Memory B cell (primary cell): ENCODE measurements at places on chromosomes 6 and 20.

- no peak overlapping the region for H3K4me3 ChIP-seq
- H3K27me3 ChIP-seq: no peaks in the 10 kb centered on the region
- no peak overlapping the region for H3K27ac ChIP-seq
Measured at GRCh38 chr6:31472259-31472658, 25.7 kb upstream of the MICB start.

DNA sequence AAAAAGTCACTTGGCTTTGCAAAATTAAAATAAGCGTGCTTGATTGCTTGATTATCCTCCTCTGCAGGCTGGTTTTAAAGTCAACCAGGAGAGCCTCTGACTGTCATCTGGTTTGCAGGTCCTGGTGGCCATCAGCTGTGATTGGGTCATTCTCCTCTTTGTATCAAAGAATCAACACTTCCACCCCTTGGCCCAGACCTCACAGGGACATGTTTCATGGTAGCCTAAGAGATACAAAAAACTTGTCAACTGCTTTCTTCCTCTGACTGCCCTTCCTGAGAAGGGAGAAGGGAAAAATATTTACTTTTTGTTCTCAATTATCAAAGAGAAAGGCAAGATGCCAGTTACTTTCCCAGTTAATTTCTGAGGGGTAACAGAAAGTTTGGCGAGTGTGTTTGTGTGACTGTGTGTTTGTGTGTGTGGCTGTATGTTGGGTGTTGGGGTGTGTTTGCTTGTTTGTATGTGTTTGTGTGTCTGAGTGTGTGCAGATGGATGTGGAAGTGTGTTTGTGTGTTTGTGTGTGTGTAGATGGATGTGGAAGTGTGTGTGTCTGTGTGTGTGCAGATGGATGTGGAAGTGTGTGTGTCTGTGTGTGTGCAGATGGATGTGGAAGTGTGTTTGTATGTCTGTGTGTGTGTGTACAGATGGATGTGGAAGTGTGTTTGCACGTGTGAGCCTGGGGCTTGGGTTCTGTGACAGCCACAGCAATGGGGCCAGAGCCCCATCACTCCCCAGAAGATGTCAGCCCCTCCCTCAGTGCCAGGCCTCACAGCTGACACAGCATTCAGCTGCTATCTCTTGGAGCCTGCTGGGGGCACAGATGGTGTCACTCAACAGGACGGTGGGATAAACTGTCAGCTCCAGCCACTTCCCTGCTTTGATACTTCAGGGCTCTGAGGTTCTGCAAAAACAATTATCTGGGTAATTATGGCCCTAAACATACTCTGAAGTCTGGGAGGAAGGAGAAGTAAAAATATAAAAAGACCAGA lies 98.6 kb upstream of the RNF24 start:
- H3K27ac ChIP-seq: no peak overlapping the region
- no peak overlapping the region for H3K4me3 ChIP-seq
- peaks cover 16% of the 10 kb centered on the region for H3K27me3 ChIP-seq
- no peaks in the 10 kb centered on the region for H3K36me3 ChIP-seq
- H3K4me1 ChIP-seq: peaks cover 11% of the 10 kb centered on the region
- no peak for DNase-seq

GRCh38 chr6:162560891-162561290 lies 166.7 kb downstream of the PRKN start:
- DNase-seq: no peak
- H3K4me3 ChIP-seq: no peak overlapping the region
- H3K27ac ChIP-seq: no peak overlapping the region
- no peaks in the 10 kb centered on the region for H3K27me3 ChIP-seq
- no peaks in the 10 kb centered on the region for H3K4me1 ChIP-seq

DNA sequence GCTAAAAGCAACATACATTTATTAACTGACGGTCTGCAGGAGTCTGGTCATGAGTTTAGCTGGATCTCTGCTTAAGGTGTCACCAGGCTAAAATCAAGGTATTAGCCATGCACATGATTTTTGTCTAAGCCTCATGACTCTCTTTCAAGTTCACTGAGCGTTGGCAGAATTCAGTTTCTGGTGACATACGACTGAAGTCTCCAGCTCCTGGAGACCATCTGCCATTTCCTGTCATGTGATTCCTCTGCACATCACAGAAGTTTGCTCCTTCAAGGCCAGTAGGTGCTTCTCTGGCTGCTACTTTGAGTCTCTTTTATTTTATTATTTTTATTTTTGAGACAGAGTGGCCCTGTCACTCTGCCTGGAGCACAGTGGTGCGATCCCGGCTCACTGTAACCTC lies 148.4 kb upstream of the EYA4 start:
- H3K4me3 ChIP-seq: no peak overlapping the region
- no peak overlapping the region for H3K27ac ChIP-seq
- DNase-seq: no peak
- H3K36me3 ChIP-seq: no peaks in the 10 kb centered on the region

DNA sequence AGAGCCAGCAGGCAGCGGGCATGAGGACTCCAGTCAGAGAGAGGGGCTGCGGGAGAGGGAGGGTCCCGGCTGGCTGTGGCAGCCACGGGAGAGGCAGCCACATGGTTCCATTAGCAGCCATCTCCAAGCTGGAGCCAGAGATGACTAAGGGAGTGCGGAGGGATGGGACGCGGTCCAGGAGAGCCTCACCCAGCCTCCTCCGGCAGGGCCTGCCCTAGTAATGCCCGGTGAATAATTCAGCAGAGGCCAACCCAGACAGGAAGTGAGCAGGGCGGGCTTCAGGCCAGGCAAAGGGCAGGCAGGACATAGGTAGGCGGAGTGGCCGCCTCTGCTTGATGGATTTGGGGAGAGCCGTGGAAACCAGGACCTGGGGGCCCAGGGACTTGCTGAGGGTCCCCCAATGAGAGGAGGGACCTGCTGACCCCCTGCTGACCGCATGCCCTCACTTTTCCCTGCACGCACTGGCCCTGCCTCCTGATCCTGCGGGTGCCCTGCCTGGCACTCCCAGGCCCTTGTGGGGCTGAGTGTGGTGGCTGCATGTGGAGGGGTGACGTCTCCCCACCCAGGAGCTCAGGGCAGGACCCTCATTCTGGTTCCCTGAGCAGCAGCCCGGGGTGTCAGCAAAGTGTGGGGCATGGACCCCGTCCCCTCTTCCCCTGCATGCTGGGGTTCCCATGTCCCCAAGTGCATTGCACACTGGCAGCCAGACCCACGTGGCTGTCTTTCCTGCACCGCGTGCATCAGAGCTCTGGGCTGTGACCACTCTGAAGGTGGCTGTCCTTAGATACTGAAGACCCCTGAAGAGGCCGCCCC lies 51.8 kb upstream of the SLCO4A1 start:
- H3K27ac ChIP-seq: no peak overlapping the region
- H3K4me3 ChIP-seq: no peak overlapping the region

- DNase-seq: no peak
- no peak overlapping the region for H3K27ac ChIP-seq
- H3K36me3 ChIP-seq: no peaks in the 10 kb centered on the region
- no peaks in the 10 kb centered on the region for H3K4me1 ChIP-seq
Measured at GRCh38 chr6:117495869-117496268, 13.4 kb downstream of the DCBLD1 start.

GRCh38 chr6:3287976-3288707 lies 29.4 kb downstream of the PSMG4 start:
- peaks cover 3% of the 10 kb centered on the region for H3K27me3 ChIP-seq
- no peaks in the 10 kb centered on the region for H3K36me3 ChIP-seq
- H3K4me3 ChIP-seq: no peak overlapping the region
- no peaks in the 10 kb centered on the region for H3K4me1 ChIP-seq
- no peak overlapping the region for H3K27ac ChIP-seq

- H3K36me3 ChIP-seq: no peaks in the 10 kb centered on the region
- H3K27ac ChIP-seq: no peak overlapping the region
- no peaks in the 10 kb centered on the region for H3K4me1 ChIP-seq
- no peak overlapping the region for H3K4me3 ChIP-seq
- DNase-seq: no peak
- peaks cover 2% of the 10 kb centered on the region for H3K27me3 ChIP-seq
Measured at GRCh38 chr20:9311132-9311531, 203.3 kb upstream of the LAMP5 start.

- DNase-seq: no peak
- H3K4me3 ChIP-seq: no peak overlapping the region
- no peak overlapping the region for H3K27ac ChIP-seq
- no peaks in the 10 kb centered on the region for H3K27me3 ChIP-seq
Measured at GRCh38 chr6:32903952-32904351, 36.9 kb downstream of the HLA-DMB start.

DNA sequence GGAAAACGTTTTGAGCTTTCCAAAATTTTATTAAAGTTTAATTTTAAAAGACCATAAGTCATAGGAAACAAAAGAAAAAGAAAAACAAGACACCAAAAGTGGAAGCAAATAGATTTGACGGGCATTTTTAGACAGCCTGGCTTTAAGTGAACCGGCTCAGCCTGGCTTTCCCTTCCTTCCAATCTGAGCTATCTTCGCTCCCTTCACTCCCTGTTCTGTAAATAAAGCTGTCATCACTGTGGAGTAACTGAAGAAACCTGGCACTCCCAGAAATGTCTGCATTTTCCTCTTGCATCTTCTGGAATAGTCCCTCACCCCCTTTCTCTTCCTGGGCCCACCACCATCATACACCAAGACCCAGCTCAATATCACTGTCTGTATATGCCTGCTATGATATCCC lies 131.9 kb downstream of the IMPG1 start:
- DNase-seq: no peak
- no peak overlapping the region for H3K4me3 ChIP-seq
- no peaks in the 10 kb centered on the region for H3K4me1 ChIP-seq
- no peaks in the 10 kb centered on the region for H3K36me3 ChIP-seq
- H3K27me3 ChIP-seq: peaks cover 2% of the 10 kb centered on the region

GRCh38 chr20:15179381-15179780 lies 842.0 kb upstream of the FLRT3 start:
- no peaks in the 10 kb centered on the region for H3K27me3 ChIP-seq
- no peak overlapping the region for H3K4me3 ChIP-seq
- H3K27ac ChIP-seq: no peak overlapping the region
- no peaks in the 10 kb centered on the region for H3K4me1 ChIP-seq
- DNase-seq: no peak
